ENCODE measurements at places on chromosomes 12 and 14.

- DNase-seq = no peak
Observed at GRCh38 chr12:41970744-41971143, 173.9 kb downstream of the GXYLT1 start.

DNA sequence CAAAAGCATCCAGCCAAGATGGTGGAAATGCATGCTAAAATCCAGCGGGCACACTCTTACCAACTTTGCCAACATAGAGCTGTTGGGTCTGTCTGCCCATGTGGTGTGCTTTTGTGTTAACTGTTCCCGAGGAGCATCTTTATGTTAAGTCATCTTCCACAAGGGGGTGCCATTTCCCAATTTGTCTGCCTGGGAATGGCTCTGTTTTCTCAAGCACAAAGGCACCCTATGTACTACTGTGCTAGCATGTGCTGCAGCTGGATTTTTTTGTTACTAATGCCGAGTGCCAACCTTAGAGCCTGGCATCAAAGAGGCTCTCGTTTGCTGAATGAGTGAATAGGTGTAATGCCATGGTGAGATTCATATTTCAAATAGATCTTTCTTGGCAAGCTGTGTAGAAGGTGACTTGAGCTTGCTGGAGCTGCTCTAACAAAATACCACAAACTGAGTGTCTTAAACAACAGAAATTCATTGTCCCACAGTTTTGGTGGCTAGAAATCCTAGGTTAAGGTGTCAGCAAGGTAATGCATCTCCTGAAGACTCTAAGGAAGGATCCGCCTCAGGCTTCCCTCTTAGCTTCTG is 74.3 kb downstream of the TRHDE start:
- peak; percentile 61 for DNase-seq

DNA sequence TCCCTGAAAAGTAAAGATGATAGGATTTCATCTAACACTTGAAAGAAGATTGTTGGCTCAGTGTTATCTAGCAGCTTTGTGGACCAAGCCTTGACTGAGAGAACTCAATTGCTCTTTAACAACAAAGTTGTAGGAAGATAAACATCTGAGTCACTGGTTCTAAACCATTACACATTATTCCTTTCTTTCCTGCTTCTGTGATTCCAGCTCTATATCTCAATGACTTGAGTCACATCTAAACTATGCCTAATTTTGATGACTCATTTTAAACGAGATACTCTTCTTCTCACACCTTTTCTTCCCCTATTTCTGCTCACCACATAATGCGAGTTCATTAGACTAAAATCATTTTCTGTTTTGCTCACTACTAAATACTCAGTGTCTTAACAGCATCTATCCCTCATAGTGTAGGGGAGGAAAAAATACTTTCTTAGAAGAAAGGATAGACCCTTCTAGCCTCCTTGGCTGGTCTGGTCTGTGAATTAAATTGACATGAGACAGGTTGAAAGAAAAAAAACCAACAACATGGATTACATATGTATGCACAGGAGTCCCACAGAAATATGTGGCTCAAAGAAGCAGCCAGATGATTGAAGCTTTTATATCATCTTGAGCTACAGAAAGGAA is 201.4 kb downstream of the C12orf50 start:
- peak; percentile 65 for DNase-seq

GRCh38 chr14:106218174-106218573 is 691.8 kb downstream of the TMEM121 start:
- no peak for DNase-seq

DNA sequence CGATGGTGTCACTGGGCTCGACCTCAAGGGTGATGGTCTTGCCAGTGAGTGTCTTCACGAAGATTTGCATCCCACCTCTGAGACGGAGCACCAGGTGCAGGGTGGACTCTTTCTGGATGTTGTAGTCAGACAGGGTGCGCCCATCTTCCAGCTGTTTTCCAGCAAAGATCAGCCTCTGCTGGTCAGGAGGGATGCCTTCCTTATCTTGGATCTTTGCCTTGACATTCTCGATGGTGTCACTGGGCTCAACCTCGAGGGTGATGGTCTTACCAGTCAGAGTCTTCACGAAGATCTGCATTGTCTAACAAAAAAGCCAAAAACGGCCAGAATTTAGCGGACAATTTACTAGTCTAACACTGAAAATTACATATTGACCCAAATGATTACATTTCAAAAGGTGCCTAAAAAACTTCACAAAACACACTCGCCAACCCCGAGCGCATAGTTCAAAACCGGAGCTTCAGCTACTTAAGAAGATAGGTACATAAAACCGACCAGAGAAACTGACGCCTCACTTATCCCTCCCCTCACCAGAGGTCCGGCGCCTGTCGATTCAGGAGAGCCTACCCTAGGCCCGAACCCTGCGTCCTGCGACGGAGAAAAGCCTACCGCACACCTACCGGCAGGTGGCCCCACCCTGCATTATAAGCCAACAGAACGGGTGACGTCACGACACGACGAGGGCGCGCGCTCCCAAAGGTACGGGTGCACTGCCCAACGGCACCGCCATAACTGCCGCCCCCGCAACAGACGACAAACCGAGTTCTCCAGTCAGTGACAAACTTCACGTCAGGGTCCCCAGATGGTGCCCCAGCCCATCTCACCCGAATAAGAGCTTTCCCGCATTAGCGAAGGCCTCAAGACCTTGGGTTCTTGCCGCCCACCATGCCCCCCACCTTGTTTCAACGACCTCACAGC is 717 bp downstream of the UBC start:
- DNase-seq = peak; percentile 71

DNA sequence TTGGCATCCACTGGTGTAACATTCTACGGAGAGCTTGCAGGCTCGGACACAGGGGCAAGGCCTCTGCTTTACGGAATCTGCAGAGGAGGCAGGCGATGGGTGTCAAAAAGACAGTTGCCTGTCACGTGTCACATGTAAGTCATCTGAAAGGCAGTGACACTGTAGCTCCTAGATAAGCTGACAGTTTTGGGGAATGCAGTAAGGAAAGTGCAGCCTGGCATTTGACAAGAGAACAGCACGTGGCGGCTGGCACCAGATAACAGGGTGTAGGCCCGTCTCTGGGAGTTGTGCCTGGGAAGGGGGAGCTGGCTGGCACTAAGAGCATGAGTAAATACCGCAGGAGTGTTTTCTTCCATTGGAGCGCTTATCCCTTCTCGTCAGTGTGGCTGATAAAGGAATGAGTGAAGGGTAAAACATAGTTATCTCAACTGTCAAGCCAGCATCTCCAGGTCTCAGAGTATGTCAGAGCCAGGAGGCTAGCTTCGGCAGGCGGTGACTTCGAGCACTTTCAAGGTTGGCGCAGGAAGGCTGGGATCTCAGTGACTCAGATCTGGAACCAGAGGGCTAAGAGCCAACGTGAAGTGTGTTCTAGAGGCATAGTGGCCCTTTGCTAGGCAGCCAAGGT is 26.1 kb downstream of the ADCK1 start:
- DNase-seq = no peak

GRCh38 chr12:52521175-52521567 is 977 bp upstream of the KRT5 start:
- no peak for DNase-seq

DNA sequence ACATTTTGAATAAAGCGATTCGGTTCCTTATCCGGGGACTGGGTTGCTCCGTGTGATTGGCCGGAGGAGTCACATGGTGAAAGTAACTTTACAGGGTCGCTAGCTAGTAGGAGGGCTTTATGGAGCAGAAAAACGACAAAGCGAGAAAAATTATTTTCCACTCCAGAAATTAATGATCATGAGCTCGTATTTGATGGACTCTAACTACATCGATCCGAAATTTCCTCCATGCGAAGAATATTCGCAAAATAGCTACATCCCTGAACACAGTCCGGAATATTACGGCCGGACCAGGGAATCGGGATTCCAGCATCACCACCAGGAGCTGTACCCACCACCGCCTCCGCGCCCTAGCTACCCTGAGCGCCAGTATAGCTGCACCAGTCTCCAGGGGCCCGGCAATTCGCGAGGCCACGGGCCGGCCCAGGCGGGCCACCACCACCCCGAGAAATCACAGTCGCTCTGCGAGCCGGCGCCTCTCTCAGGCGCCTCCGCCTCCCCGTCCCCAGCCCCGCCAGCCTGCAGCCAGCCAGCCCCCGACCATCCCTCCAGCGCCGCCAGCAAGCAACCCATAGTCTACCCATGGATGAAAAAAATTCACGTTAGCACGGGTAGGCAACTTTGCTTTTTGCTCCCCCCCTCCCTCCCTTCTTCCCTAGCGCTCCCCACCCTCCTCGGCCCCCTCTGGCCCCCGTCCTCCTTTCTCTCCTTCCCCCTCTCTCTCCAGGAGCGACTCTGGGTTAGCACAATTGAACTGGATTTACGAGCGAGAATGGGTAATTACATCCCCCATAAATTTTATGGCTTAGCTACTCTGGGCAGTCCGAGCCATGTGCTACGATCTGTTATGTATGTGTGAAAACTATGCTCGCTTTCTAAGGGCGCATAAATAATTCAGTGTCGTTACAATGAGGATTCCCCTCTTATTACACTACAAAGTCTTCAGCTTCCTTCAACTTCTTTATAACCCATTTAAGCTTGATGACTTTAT is at the start of gene HOXC4:
HOXC4 (plus strand) TSS at position 85 of the 991 bp plus-strand sequence; CDS start at position 173, 88 bp downstream.
- DNase-seq = peak; percentile 78

DNA sequence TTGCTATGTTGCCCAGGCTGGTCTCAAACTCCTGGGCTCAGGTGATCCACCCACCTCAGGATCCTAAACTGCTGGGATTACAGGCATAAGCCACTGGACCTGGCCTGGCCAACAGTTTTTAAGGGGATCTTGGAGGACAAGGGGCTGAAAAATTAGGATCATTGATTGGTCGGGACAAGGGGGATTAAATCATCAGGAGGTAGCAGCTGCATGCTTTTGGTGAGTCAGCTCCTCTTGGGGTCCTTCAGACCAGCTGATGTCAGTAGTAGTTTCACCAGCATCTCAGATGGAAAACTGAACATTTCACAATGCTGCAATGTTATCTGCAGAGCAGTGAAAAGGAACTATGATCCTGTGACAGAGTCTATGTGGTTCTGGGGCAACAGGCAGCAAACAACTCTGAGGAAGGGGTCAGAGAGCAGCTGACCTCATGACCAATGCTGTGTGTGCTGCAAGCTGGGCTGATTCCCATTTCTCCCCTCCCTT is 6.3 kb downstream of the LRRC74A start:
- peak; percentile 44 for DNase-seq

- peak; percentile 33 for DNase-seq
Observed at GRCh38 chr14:105204206-105204930, 23.3 kb upstream of the NUDT14 start.

- DNase-seq = no peak
Observed at GRCh38 chr14:69647213-69647612, 35.8 kb downstream of the SUSD6 start.

DNA sequence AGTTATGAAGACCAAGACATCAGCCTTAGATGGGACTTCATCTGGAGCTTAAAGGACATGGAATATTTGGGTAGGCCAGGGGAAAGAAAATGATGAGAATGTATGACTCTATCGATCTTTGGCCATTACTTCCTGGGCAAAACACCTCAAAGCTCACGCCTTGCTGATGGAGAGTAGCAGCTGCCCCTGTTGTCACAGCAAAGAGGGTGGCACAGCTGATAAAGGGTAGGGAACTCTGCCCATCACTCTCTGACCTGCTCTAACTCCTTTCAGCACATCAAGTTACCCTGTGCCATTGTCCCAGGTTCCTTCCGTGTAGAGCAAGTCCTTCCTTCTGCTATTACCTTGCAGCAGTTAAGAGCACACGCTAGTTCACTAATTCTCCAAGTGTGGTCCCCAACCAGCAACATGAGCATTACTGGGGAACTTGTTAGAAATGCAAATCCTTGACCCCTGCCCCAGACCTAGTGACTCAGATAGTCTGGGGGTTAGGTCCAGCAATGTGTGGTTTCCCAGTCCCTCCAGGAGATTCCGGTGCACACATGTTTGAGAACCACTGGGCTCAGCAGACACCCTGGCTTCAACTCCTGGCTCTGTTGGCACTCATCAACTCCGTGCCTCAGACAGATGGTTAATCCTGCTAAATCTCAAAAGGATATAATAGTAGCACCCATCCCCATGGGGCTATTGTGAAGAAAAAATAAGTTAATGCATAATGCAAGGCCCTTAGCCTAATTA is 93.7 kb upstream of the EEA1 start:
- DNase-seq = peak; percentile 59

GRCh38 chr14:65434216-65434850 is 21.8 kb downstream of the FUT8 start:
- no peak for DNase-seq

- no peak for DNase-seq
Observed at GRCh38 chr12:79873201-79873600, 61.7 kb downstream of the PPP1R12A start.

GRCh38 chr12:100026241-100026640 is 41.5 kb upstream of the ANKS1B start:
- no peak for DNase-seq

- no peak for DNase-seq
Observed at GRCh38 chr12:115158816-115159215, 474.8 kb upstream of the TBX3 start.

DNA sequence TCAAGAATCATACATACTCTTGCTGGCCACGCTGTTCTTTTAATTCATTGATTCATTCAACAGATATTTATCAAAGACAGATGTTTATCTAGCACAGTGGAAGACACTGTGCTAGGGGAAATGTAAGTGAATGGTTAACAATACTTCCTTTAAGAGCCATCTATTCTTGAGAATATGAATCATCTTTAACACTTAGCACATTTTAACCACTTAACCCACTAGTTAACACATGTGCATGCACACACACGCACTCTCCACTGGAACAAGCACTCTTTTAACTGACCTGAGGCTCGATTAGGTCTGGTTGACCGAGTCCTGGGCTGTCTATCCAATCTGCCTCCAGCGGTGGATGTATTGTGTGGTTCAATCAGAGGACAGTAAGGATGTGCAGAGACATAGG is 34.6 kb downstream of the LMNTD1 start:
- peak; percentile 87 for DNase-seq

DNA sequence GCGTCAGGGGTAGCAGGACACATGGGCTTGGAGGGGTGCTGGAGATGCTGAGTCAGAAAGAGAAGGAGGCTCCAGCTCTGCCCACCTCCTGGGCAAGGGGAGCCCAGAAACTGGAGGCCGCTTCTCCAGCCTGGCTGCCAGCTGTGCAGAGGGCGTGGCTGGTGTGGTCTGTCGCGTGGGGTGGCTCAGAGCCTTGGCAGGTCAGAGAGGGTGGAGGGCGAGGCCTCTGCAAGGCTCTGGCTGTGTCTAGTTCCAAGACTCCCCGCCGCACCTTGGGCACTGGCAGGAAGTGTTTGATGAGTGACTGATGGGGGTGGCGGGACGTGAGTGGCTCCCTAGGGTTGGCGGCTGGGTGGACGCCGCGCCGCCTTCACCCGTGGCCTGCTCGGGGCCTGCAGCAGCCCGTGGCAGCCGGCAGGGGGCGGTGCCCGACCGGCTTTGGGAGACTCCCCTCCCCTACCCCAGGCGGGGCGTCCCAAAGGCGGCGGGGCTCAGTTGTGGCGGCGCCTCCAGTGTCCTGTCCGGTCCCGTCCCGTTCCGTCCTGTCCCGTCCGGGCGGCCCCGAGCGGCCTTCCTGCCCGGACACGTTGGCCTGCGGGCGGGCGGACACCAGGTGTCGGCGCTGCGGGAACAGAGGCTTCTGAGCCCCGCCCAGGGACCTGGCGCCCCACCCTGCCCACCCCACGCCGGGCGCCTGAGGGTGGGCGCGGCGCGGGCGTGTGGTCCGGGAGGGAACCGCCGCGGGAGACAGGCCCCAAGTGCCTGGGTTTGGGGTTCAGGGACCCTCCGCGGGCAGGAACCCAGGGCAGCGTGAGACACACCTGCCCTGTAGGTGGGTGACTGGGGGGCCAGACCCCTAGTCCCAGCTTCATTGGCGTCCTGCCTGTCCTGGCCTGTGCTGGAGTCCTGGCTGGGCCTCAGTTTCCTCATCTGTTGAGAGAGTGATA is 39.7 kb downstream of the KRT80 start:
- DNase-seq = peak; percentile 54
